Neural crest cell (in vitro differentiated cells): ENCODE measurements at places on chromosomes 13 and 19. TPM values are rescaled to one million over a fixed set of nuclear protein-coding genes. Genes with fewer than 3 reads are reported as not detected.

GRCh38 chr19:45275370-45275971 is 24.4 kb downstream of the MARK4 start:
- no peaks in the 10 kb centered on the region for H3K27me3 ChIP-seq
- H3K4me3 ChIP-seq = no peak overlapping the region
- no peak for DNase-seq
- no peak overlapping the region for H3K27ac ChIP-seq
- peaks cover 4% of the 10 kb centered on the region for H3K4me1 ChIP-seq

Gene CEACAM20
- total RNA-seq = not detected in 2 replicates

DNA sequence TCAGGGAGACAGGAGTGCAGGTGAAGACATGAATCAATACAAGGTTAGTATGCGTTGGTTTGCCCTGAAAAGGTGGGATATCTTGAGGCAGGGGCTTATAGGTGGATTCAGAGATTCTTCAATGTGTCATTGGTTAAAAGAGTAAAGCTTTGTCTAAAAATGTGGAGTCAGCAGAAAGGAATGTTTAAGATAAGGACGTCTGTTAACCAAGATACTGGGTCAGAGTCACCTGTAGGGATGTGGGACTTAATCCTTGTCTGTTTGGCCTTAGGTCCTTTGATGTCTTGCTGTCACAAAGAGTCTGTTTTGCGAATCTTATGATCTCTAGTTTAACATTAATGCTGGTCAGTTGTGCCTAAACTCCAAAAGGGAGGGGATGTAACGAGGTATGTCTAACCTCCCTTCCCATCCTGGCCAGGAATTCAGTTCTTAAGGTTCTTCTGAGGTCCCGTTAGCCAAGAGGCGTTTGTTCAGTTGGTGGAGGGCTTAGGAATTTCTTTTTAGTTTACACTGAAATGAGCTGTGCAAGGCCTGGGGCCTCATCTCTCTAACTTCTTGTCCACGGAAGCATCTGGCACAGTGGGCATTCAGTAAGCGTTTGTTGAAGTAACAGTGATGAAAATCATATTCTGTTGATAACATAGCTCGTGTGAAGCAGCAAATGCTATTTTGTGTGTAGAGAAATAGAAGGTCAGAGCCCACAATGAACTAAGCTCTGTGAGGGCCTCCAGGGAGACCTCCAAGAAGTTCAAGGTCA is 96.2 kb upstream of the RNF113B start:
- peak overlapping the region; percentile 99 for H3K27ac ChIP-seq
- no peak for DNase-seq
- H3K4me1 ChIP-seq = peaks cover 49% of the 10 kb centered on the region
- H3K36me3 ChIP-seq = no peaks in the 10 kb centered on the region
- H3K27me3 ChIP-seq = no peaks in the 10 kb centered on the region
- H3K4me3 ChIP-seq = peak overlapping the region; percentile 39

DNA sequence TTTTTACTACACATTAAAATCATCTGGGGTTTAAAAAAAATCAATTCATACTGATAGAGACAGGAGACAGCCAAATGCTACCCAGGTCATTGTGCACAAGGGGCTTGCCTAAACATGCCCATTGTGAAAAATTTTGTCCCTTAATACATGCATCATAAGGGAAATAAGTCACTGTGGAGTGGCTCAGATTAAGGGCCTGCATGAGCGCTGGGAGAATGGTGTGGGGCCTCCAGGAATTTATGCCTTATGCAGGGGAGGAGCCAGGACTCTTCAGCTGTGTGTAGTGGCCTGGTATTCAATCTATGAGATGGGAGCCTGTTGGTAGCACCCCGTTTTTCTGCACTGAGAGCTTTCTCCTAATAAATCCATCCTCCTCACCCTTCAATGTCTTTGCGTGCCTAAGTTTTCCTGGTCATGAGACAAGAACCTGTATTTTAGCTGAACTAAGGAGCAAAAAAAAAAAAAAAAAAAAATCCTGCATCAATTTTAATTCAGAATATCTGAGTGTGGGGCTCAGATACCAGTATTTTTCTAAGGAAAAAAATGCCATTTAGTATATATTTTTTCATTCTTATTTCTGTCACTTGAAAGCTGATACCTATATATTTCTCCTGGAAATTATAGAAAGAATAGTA is 997.6 kb upstream of the ATXN8OS start:
- DNase-seq = no peak
- no peaks in the 10 kb centered on the region for H3K27me3 ChIP-seq
- H3K4me1 ChIP-seq = no peaks in the 10 kb centered on the region
- peaks cover 5% of the 10 kb centered on the region for H3K36me3 ChIP-seq
- no peak overlapping the region for H3K27ac ChIP-seq

Gene PEG3
- not detected in 2 replicates for total RNA-seq

GRCh38 chr19:51926426-51926783 is 867 bp upstream of the ZNF613 start:
- peaks cover 2% of the 10 kb centered on the region for H3K27me3 ChIP-seq
- no peak for DNase-seq
- peaks cover 20% of the 10 kb centered on the region for H3K4me1 ChIP-seq
- H3K27ac ChIP-seq = no peak overlapping the region
- H3K36me3 ChIP-seq = peaks cover 50% of the 10 kb centered on the region

DNA sequence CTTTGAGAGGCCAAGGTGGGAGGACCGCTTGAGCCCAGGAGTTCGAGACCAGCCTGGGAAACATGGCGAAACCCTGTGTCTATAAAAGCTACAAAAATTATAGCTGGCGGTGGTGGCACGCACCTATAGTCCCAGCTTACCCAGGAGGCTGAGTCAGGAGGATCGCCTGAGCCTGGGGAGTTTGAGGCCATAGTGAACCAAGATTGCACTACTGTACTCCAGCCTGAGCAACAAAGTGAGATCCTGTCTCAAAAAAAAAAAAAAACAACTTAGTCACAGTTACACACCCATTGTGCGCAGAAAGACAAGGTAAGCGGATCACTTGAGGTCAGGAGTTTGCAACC is 728 bp upstream of the DENND1C start:
- H3K27ac ChIP-seq = no peak overlapping the region
- H3K36me3 ChIP-seq = no peaks in the 10 kb centered on the region
- H3K27me3 ChIP-seq = peaks cover 10% of the 10 kb centered on the region
- no peak for DNase-seq
- H3K4me3 ChIP-seq = no peak overlapping the region
- peaks cover 4% of the 10 kb centered on the region for H3K4me1 ChIP-seq
